ENCODE measurements at places on chromosomes 7 and 10.

GRCh38 chr7:96319439-96319838 lies 2.5 kb downstream of the SLC25A13 start:
- no peak for DNase-seq

- no peak for DNase-seq
These were observed 411 bp downstream of the BCCIP start for GRCh38 chr10:125823663-125824251.

DNA sequence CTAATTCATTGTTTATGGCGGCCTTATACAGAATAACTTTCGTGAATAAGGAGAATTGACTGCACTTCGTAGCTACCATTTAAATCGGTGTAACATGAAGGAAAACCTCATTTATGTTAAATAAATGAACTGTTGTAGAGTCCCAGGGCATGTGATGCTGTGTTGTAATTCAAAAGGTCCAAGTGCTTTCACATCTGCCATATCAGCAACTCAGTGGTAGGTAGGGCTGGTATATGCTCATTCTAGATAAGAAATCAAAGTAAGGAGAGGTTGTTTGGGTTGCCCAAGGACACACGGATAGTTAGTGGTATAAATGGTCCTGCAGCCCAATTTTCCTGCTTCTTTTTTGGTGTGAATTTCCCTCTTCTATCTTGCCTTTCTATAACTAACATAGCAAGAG lies 15.8 kb downstream of the BBS9 start:
- no peak for DNase-seq

- DNase-seq: no peak
These were observed at the start of gene EBF3 for GRCh38 chr10:129963641-129964501. EBF3 (minus strand) TSS chr10:129964274; CDS start chr10:129963768, 506 bp downstream.

GRCh38 chr7:133253519-133253875 lies 619 bp downstream of the EXOC4 start:
- DNase-seq: no peak

- DNase-seq: no peak
These were observed 91.2 kb downstream of the CSTF2T start for GRCh38 chr10:51608211-51608610.

- DNase-seq: no peak
These were observed 64.3 kb upstream of the NRP1 start for GRCh38 chr10:33398796-33399195.

- no peak for DNase-seq
These were observed 20.6 kb upstream of the PSMG3 start for GRCh38 chr7:1590476-1590875.

DNA sequence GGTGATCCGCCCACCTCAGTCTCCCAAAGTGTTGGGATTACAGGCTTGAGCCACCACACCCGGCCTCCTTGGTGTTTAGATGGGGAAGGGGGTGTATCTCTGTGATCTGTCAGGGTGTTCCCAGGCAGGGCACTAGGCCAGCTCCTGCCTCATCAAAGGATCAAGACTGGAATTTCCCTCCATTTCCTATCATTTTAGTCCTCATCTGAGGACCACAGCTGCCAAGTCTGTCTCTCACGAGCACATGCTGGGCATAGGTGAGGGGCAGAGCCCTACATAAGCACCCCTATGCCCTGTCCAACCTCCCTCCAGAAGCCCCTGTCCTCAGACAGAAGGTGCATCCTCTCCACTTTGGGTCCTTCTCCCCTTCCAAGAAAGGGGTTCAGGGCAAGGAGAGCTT lies 19.5 kb downstream of the TRIM56 start:
- no peak for DNase-seq

DNA sequence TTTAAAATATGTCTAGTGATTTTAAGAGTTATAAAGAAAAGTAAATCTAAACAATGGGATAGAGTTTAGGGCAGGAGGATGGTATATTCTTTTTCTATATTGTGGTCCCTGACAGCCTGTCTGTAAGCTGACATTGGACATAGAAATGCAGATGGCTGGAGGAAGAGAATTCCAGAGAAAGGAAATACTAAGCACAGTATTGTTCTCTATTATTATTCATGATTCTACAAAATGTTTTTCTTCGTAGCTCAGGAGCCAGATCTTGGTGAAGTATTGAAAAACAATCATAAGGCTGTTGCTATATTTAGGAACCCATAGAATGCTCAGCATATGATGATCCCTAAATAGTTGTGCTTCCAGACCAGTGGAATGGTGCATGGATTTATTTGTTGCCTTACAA lies 117.0 kb upstream of the FAM3C start:
- DNase-seq: no peak

GRCh38 chr10:26837139-26837538 lies 23.6 kb downstream of the ABI1 start:
- DNase-seq: no peak

GRCh38 chr7:138483531-138483930 lies 23.5 kb downstream of the TRIM24 start:
- DNase-seq: no peak

DNA sequence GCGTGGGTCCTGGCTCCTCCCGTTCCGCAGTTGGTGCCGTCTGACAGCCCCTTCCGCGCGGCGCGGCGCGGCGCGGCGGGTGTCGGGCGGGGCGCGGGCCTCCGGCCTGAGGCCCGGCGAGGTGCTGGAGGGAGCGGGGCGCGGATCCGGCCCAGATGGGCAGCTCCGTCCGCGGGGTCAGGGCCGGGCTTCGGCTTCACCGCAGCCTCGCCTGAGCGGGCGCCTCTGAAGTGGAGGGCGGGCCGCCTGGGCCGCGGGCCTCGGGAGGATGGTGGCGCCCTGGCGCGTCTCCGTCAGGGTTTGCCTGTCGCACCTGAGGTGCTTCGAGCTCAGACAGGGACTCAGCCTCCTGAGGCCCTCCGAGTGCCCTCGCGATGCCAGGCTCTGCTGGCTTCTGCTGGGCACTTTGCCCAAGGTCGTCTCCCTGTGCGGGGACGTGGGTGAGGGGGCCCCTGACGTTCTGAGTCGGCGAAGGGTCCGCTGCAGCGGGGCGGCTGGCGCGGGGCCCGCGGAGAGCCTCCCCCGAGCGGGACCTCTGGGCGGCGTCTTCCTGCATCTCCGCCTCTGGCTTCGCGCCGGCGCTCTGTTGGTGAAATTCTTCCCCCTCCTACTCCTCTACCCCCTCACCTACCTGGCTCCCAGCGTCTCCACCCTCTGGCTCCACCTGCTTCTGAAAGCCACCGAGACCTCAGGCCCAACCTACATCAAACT lies 473 bp downstream of the ADCK2 start:
- DNase-seq: no peak

DNA sequence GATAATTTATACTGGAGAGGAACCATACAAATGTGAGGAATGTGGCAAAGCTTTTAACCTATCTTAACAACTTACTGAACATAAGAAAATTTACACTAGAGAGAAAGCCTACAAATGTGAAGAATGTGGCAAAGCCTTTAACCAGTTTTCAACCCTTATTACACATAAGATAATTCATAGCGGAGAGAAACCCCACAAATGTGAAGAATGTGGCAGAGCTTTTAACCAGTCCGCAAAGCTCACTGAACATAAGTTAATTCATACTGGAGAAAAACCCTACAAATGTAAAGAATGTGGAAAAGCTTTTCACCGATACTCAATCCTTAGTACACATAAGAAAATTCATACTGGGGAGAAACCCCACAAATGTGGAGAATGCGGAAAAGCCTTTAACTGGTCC lies 37.9 kb downstream of the ZNF138 start:
- DNase-seq: no peak

- no peak for DNase-seq
These were observed 15.0 kb downstream of the NOD1 start for GRCh38 chr7:30463405-30464145.

DNA sequence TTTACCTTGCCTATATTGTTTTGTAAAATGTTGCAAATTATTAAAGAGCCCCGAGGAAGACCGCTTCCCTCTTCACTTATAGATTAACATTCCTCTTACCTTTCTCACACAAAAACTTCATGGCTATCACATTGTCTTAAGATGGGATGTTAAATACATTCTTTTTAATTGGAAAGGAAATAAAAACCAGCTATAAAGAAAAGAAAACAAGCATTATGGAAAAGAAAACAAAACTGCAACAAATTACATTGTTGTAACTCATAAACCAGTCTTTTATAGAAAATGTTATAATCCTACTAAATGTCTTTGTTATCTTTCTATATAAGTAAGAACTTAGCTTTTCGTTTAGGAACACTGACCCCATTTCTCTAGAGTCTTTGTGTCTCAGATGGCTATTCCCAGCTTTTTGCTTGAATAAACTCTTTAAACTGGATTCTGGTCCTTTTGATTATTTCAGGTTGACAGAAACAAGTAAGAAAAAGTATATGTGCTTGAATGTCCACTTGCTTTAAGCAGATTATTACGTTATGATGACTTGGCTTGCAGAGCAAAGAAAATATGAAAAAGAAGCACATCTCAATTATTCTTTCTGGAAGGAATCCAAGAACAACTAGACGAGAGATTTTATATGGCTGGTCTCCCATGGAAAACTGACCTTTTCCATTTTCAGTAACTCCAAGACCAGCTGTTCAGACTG lies 128.2 kb downstream of the AKR1D1 start:
- no peak for DNase-seq

GRCh38 chr7:19107356-19108146 lies 9.9 kb downstream of the TWIST1 start:
- no peak for DNase-seq

- no peak for DNase-seq
These were observed 256.9 kb upstream of the NFE2L3 start for GRCh38 chr7:25894902-25895791.

GRCh38 chr10:97759158-97759887 lies 12.5 kb downstream of the SFRP5 start:
- peak; percentile 19 for DNase-seq

DNA sequence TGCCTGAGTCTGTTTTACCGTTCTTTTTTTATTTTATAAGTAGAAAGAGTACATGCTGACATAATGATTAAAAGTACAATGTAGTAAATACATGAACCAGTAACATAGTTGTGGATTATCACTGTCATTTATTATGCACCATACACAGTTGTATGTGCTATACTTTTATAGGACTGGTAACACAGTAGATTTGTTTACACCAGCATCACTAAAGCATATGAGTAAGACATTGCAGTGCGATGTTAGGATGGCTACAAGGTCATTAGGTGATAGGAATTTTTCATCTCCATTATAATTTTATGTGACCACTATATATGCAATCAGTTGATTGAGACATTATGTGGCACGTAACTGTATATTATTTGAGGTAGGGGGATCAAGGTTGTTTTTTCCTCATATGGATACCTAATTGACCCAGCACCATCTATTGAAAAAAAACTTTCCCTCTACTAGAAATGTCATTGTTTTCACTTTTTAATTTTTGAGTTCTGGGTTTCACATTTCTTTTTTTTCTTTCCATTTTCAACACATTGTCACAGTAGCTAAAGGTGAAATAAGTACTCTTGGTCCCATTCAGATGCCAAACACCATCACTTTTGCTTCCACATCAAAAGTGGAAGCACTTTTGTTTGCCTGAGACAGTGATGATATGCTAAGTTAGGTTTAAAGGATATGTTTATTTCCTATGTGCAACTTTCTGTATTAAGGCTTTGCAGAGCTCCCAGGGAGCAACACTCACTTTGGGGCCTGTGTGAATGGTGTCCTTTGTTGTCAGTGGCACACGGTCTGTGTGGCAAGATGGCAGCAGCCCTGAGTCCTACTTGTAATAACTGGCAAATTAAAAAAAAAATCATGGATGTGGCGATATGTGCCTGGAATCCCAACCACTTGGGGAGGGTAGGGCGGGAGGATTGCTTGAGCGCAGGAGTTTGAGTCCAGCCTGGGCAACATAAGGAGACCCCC lies 17.1 kb downstream of the UBE2D1 start:
- no peak for DNase-seq

DNA sequence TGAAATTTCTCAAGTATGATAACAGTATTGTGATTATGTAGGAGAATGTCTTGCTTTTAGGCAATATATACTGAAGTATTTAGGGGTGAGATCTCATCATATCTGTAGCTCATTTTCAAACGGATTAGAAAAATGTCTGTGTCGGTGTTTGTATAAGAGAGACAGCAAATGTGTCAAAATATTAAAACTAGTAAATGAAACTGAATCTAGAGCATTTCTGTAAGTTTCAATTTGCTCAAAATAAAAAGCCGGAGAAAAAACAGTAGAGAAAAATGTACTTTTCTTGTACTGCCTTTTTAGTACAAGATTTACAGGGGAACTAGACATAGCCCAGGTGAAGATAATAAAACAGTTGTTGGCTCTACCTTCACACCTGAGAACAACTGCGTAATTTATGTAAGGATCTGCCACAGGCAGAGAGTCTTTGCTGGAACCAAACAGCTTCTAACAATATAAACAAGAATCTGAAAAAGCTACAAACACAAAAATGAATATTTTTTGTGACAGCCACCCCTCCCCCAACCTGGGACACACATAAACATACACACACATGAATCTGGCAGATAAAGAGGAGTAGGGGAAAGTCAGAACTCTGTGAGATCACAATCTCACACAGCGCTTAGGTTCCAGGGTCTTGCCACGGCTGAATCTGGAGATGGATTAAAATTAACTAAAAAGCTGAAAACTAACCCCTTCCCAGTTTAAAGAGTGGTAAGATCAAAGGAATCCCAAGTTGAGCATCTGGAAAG lies 153.3 kb downstream of the AVL9 start:
- no peak for DNase-seq

GRCh38 chr7:92875173-92875572 lies 38.8 kb upstream of the CDK6 start:
- DNase-seq: no peak

- no peak for DNase-seq
These were observed 341.1 kb downstream of the CXCL12 start for GRCh38 chr10:44043646-44044375.

GRCh38 chr7:27501001-27501400 lies 161.7 kb downstream of the HIBADH start:
- no peak for DNase-seq

DNA sequence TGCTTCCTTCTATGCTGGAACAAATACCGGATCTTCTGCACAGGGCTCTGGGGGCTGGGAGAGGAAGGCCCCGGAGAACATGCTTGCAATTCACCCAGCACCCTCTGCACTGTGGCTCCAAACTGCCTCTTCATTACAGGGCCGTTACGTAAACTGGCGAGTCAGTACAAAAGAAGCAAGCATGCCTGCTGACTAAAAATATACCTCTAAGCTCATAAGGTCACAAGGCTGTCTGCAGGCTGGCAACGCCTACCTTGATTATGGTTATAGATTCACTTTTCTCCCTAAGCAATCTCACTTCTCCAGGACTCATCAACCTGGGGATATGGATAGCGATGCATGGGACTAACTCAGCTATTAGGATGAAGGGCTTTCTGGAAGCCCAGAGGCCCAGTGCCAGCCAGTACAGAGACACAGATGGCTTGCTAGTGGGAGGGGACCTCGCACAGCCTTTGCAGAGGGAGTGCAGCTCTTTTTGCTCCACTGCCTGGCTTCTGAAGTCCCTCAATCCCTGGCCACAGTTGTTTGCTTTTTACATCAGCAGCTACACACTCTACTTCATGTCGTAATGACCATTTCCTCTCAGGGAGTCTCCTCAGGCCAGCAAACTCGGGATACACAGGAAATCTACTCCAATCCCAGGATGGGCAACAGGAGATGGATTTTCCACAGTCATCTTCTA lies 96.1 kb downstream of the SH3PXD2A start:
- DNase-seq: no peak

All from AG09319 (cell line).